ENCODE measurements at places on chromosomes 11 and 22.

GRCh38 chr22:19810381-19811201 is 44.1 kb downstream of the GNB1L start:
- DNase-seq: no peak

- no peak for DNase-seq
Observed at GRCh38 chr11:60121264-60121663, 32.8 kb downstream of the MS4A2 start.

- DNase-seq: no peak
Observed at GRCh38 chr11:12727563-12728211, 53.5 kb downstream of the TEAD1 start.

DNA sequence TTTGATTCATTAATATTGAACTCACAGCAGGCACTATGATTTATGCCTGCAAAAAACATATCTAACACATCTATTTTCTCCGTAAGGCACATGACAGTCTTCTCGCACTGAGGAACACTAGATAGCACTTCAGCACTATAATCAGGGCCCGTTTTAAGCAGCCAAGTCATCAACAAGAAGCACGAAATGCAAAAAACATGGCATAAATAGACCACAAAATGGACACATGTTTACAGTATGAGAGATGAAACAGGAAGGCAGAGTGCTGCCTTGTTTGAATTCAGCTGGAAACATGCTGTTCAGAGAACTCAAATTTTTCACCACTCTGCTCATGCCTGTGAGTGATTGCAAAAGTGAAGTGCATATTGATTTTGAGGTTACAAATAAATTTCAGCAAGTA is 205.8 kb upstream of the PDGFD start:
- DNase-seq: no peak

DNA sequence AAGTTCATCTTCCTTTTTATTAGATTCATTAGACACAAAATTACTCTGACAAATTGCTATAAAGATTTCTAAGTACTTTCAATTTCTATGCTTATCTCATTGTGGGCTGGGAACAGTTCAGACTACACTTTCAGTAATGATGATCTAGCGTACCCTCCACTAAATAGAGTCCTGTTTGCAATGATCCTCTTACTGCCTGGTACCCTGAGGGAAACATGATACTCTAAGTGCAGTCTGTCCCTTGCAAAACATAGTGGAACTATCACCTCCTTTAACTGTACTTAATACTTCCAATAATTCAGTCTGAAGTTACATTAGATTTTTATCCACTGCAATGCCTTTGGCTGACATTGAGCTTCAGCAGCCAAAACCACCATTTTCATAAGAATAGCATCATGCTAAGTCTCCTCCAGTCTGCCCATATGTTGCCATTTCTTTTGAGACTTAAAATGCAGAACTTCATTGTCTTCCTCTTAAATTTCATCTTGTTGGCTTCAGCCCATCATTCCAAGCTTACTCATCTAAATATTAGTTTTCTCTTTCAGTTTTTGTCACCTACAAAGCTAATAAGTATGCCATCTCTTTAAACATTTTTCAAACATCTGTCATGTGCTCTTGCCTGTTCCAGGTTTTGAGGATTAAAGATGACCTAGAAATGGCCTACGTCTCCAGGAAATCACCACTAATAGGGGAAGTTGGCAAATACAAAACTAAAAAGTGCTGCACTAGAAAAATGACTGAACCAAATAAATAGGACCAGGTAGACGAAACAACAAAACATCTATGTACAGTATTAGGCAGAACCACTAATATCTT is 55.5 kb downstream of the PAK1 start:
- DNase-seq: no peak

GRCh38 chr11:117989351-117990102 is 3.3 kb downstream of the IL10RA start:
- no peak for DNase-seq

DNA sequence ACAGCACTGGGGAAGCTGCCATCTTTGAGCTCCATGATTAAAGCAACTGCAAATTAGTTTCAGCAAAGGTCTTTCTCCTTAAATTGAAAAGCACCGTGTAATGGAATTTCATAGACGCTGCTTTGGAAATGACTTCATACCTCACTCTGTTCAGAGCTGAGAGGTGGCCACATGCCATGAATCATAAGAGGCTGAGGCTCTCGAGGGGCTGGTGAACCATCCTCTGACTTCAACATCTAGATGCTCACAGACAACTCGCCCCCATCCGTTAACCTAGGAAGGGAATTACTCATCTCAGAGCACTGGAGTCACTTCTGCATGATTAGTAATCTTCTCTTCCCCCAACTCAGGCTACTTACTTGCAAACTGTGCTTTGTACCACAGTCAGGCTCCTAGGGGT is 122.3 kb downstream of the RCN1 start:
- DNase-seq: peak; percentile 80

All from ACHN (cell line).